ENCODE measurements at places on chromosomes 5 and 9.

GRCh38 chr9:37986771-37987258, 82.2 kb downstream of the SHB start:
- no peak for DNase-seq

DNA sequence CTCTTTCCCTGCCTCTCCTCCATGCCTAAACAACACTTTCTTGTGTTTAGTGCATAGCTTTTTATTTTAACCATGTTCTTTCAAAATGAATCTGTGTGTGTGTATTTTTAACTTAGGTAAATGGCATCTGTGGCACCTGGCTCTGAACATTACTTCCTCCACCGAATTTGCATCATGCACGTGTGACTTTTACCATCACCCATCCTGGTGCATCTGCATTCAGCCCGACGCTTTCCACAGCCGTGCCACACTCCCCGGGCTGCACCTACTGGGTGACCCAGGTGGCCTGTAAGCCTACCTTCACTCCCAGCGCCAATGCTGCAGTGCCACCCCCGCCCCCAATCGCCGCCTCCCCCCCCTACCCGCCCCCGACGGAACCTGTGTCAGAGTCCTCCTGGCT, 12.7 kb upstream of the FCN1 start:
- no peak for DNase-seq

DNA sequence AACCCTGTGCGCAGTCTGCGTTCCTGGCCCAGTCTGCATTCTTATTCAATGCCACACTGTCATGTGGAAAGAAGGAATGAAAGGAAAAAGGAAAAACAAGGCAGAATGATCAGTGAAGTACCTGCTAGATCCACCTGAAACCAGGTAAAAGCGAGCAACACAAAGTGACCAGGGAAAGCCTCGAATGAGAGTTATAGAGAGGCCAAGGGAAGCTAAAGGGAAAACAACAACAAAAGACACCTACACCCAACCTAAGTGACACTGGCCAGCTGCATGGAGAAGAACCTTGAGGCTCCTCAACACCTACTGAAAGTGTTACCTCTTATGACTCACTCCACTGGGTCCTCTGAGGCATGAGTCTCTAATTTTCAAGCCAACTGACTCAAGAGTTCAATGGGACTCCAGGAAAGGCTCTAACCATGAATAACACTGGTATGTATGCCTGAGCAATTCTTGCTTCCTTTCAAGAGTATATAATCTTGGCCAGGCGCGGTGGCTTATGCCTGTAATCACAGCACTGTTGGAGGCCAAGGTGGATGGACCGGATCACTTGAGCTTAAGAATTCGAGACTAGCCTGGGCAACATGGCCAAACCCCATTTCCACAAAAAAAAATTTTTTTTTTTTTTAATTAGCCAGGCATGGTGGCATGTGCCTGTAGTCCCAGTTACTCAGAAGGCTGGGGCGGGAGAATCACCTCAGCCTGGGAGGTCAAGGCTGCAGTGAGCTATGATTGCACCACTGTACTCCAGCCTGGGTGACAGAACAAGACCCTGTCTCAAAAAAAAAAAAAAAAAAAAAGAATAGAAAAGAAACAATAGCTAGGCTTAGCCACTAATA, 29.0 kb downstream of the MTMR12 start:
- no peak for DNase-seq

DNA sequence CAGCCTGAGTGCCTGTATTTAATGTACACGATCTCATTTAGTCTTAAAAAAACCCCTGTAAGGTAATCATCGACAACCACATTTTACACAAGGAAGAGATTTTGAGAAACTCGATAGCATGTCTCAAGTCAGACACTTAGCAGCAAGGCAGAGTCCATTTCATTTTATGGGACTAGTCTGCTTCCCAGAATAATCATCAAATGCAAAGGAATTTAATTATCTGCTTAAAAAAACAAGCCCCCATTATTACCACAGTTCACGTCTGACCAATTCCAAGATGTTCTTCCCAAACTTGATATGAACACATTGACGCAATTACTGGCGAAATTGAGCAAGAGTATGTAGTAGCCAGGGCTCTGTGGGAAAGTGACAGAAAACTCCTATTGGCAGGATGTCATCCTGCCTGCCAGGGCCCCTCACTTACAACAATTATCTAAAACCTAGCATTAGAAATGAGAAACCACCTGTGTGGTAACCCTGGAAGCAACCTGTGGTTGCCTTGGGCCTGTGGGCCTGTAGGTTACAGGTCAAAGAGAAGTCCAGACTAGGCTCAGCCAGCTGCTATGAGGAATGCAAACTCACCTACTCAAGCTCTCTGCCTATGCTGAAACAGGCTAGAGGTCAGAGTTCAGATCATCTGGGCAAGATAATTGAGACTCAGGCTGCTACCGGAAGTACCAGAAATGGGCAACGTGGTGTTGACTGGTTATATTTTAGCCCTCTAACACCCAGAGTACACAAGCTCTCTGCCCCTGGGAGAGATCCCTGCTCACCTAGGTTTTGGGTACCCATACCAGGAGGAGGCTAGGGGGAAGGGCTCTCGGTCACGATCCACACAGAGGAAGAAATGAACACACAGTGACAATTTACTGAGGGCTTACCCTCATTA, 1.6 kb downstream of the B4GALT1 start:
- DNase-seq: peak; percentile 90

DNA sequence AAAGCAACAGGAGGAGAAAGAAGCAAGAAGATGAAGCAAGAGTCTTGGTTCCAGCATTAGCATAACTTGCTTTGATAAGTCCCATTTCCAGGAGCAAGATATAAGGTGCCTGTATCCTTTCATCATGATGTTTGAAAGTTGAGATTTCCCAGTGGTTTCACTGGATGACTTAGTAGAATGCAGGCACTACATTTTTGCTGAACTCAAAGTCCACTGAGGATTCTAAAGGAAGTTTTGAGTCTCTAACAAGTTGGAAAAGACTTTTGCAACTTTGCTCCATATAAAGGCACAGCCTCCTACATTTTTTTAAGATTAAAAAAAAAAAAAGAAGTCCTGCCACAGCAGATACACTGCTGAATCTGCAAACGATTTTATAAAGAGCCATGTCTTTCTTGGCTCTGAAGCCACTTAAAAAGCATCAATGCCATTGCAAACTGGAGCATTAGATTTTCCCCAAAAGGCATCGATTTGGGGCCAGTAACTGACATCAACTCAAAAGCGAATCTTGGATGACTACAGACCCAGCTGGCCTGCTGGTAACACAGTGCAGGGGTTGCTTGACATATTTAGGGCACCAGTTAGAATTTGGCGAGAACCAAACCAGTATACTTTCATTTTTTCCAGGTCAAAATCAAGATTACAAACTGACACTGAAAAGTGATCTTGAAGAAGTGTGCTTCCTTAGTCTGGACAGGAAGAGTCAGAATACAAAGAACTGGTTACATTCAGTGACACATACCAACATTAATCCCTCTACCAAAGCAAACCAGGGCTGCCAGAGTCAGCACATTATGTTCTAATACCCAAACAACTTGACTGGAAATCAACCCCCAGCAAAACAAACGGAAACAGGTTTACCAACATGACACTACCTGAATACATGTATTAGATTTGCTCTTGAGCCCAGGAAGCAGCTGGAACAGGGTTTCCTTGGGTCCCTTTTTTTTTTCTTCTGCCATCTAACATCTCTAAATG, 39.1 kb upstream of the KCNV2 start:
- no peak for DNase-seq
